ENCODE measurements at places on chromosomes 7 and 10.

- DNase-seq, result no peak
Observed at GRCh38 chr10:131630772-131631258, 270.0 kb upstream of the PPP2R2D start.

- peak; percentile 13 for DNase-seq
Observed at GRCh38 chr10:18214691-18215563, 74.7 kb downstream of the CACNB2 start.

- DNase-seq, result peak; percentile 83
Observed at GRCh38 chr10:103772096-103772845, 83.1 kb downstream of the SH3PXD2A start.

- DNase-seq, result no peak
Observed at GRCh38 chr7:74015670-74016069, 12.3 kb upstream of the ELN start.

GRCh38 chr10:130512936-130513335 is 376.7 kb downstream of the GLRX3 start:
- no peak for DNase-seq

GRCh38 chr7:42400211-42400772 is 163.3 kb upstream of the GLI3 start:
- DNase-seq, result no peak

DNA sequence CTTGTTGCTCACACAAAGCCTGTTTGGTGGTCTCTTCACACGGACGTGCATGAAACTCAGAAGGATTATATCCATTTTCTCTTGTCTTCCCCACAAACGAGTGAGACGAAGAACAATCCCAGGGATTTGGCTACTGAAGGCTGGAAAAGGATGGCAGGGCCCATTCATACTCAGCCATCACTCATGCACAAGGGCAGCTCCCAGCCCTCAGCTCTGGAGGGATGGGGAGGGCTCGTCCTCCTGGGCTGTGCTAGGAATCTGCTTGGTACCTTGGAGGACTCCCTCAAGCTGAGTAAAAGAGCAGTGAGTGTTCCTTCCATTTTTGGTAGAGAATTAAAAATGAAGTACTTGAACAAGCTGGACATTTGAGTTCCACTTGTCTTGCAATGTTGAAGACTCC is 33.2 kb upstream of the RAB18 start:
- DNase-seq, result no peak

GRCh38 chr10:72790216-72790990 is 98.5 kb downstream of the MCU start:
- DNase-seq, result no peak

- DNase-seq, result peak; percentile 42
Observed at GRCh38 chr10:84540617-84541288, 212.4 kb downstream of the CCSER2 start.

DNA sequence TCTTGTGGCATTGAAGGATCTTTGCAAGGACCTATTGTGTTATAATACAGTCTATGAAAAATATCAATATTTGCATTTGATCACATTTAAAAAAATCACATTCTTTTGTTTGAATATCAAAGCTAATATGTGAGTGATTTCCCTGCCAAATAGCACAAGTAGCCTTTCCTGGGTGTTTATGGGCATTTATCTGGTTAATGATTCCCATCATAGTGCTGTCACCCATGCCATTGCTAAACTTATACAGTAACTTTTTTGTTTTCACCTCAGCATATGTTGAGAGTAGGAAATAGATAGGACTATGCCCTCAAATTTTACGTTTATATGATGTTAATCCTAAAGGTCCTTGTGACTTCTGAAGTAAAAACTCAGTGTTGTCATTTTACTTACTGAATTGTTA is 136.9 kb downstream of the CFTR start:
- DNase-seq, result no peak

DNA sequence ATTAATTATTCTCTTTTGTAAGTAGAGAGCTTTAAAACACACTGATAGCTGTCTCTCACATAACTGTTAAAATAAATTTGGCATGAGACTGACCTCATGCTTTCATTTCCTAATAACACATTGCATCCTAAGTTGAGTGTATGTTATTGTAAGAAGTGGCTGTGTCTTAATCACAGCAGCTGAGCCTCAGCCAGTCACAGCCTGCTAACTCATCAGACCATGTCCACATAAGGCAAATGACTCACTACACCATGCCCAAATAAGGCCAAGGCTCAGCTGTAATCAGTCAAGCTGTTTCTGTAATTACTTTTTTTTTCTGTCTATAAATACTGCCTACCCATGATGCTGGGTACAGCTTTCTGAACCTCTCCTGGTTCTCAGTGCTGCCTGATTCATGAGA is 860.9 kb downstream of the XPNPEP1 start:
- peak; percentile 17 for DNase-seq

GRCh38 chr7:33971106-33971505 is 65.8 kb downstream of the BMPER start:
- no peak for DNase-seq

- DNase-seq, result no peak
Observed at GRCh38 chr7:108257954-108258353, 127.8 kb upstream of the LAMB4 start.

DNA sequence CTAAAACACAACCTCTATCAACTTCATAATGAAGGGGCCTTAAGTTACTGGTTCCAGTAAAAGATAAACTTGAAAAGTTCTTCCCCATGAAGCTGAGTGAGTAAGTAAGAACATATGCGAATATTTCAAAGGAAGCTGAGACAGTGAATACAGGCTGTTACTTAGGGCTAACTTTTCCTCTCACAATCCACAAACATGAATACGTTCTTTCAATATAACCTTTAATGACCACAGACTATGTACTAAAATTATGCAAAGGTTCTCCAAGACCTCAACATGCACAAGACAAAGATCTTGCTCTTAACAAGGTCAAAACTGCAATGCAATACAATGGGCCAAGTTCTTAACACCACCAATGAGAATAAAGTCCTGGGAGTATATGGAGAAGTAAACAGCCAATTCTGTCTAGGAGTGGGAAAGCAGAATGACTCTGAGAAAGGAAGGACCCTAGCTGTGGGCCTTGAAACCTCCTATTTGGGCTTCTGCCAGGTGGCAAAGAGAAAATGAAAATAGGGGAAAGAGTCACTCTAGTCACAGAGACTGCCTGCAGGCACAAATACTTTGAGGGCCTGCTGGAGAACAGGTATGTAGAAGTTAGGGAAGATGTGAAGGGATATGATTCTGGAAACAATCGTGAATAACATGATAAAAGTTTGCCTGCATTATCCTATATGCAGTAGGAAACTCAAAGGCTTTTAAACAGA is 43.7 kb downstream of the OSBPL3 start:
- DNase-seq, result peak; percentile 54

GRCh38 chr7:1883031-1883761 is 213.1 kb downstream of the ELFN1 start:
- DNase-seq, result peak; percentile 92
